ENCODE measurements at places on chromosomes 5 and 9. TPM values are rescaled to one million over a fixed set of nuclear protein-coding genes. Genes with fewer than 3 reads are reported as not detected.

DNA sequence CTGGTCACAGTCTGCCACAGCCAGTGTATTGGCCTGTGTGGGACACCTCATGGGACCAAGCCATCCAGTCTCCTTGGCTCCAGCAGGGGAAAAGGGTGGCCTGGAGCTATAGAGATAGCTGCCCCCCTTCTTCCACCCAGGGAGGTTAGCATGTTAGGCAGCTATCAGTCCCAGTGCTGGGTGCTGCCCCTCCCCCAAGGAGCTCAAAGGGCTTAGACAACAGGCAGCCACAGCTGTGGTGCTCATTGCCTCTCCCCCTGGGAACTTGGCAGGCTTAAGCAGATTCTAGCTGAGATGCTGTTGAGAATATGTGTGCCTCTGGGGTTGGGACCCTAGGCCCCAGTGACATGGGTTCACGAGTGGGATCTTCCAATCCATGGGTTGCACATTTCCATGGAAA lies 226.0 kb upstream of the PTGER4 start:
- DNase-seq, result no peak

The SLC34A3 gene
- total RNA-seq, result 0.38 TPM

The TSSK1B gene
- not detected for total RNA-seq

The TMEM171 gene
- total RNA-seq, result not detected

DNA sequence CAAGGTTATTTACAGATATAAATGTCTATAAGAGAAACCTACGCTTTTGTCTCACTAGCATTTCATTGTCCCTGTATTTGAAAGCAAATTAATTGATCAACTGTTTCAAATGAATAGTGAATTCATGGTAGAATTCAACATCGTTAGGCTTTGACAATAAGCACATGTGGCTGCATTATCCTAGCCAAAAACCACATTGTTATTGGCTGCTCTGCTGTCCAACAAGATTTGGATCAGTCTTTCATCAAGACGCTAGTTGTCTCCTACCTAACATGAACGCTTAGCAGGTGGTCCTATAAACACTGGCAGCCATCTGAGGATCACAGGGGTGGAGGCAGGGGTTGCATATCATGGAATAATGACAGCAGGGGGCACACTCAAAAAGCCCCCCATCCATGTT lies 455.0 kb downstream of the CTNND2 start:
- no peak for DNase-seq

- no peak for DNase-seq
These were observed 13.2 kb downstream of the ZCCHC9 start for GRCh38 chr5:81314581-81314980.

Data from HepG2 (cell line).